Stromal cell of bone marrow (primary cell): ENCODE measurements at places on chromosomes 11 and 22.

GRCh38 chr11:70328556-70328955 is 58.1 kb downstream of the PPFIA1 start:
- no peak for DNase-seq

- DNase-seq = no peak
Observed at GRCh38 chr22:38953577-38954413, 3.6 kb upstream of the APOBEC3A start.

- DNase-seq = no peak
Observed at GRCh38 chr11:129593098-129593497, 217.4 kb downstream of the BARX2 start.

- DNase-seq = no peak
Observed at GRCh38 chr11:104957280-104957679, 11.1 kb downstream of the CASP4 start.

DNA sequence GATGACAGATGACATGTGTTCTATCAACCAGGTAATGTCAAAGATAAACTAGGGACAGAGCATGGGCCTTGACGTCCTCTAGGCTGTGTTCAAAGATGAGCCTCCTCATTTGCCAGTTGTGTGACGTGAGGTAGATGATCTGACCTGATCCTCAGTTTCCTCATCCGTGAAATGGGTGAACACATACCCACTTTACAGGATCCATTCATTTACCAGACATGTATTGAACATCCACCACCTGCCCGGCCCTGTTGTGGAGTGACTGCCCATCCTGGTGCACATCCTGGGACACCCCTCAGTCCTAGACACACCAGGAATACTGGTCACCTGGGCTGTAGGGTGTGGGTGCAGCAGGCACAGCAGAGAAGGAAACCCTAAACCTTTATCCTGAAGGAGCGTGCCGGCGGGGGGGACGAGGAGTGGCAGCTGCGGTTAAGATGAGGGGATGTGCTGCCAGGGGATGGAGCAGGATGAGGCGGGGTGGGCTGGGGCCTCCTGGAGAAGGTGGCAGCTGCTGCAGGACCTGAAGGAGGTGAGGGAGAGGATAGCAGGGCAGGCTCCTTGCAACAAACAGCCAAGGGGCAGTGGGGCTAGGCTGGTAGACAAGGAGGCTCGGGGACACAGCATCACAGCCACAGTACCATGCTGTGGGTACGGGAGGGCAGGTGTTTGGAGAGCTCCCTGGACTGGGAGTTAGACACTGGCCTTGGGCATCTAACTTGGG is 8.4 kb downstream of the CLDN5 start:
- no peak for DNase-seq
